ENCODE measurements at places on chromosomes 6 and 20.

DNA sequence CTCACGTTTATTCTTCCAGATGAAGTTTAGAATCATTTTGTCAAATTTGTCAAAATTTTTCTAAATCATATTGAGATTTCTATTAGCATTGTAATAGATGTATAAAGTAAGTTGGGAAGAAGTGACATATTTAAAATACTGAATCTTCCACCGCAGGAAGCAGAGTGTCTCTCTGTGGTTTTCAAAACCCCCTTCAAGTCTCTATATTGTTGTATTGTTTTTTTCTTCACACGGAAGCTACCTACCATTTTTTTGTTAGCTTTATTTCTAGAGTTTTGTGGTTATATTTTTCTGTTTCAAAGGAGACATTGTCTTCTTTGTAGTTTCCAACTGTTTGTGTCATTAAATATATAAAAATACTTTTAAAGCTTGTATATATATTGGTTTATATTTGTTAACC, 188.6 kb downstream of the ZDHHC14 start:
- peak; percentile 84 for DNase-seq

DNA sequence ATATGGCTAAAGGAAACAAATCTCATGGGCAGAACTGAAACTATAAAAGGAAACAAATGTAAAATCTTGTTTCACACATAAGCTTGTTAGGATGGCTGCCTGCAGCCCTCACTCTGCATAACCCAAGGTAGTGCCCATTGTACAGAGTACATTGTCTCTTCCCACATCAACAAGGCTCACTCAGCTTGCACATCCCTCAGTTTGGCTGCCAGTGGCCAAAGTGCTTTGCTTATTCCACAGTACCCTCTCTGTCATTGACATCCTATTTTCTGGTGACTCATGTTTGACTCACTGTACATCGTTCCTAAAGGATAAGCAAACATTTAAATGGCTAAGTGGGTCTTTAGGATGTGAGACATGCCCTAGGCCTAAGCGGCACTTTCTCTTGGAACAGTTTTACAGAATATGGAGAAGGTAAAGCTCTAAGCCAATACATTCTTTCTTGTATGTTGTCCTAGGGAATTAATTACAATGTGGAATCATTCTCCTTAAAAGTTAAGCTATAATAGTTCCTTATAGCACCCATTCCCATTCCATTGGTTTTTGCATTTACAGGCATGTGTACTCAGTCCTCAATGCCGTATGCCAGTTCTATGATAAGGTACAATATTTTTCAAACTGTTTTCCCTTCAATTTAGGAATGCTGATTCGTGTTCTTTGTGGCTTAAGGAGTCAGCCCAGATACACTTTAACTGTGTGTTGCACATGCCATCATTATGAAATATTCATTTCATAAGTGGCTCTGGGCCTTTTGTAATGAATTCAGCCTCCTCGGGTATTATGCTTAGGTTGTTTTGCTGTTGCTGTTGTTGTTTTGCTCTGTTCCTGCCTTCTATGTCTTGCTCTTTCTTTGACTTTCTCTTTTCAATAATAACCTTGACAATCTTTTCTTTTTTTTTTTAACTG, 5.5 kb downstream of the ANKEF1 start:
- DNase-seq: no peak

DNA sequence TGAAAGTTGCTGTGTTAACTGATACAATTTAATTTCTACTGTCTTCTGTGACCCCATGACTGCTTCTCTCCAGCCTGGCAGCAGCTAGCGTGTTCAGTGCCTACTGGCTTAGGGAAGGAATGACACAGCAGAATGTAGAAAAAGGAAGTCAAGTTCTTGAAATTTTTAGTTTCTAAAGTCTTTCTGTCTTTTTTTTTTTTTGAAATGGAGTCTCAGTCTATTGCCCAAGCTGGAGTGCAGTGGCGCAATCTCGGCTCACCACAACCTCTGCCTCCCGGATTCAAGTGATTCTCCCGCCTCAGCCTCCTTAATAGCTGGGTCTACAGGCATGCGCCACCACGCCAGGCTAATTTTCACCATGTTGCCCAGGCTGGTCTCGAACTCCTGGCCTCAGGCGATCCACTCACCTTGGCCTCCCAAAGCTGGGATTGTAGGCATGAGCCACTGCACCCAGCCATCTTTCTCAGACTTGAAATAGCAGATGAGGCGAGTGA, 39.3 kb downstream of the PCNA start:
- DNase-seq: no peak

DNA sequence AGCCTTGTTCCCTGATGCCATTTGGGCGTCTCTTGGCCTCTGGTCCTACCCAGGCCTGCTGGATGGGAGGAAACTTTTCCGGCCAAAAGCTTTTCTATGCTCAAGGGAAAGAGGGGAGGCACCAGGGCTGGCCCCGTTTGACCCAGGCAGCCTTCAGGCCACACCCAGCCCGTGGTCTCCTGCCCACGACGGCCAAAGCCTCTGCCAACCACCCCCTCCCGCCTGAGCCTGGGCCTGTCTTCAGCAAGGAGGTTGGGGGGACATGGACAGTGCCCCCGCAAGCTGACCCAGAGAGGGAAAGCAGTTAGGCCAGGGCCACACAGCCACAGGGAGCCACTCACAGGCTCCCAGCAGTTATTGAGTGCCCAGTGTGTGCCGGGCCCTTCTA, 49.5 kb downstream of the SRC start:
- no peak for DNase-seq

DNA sequence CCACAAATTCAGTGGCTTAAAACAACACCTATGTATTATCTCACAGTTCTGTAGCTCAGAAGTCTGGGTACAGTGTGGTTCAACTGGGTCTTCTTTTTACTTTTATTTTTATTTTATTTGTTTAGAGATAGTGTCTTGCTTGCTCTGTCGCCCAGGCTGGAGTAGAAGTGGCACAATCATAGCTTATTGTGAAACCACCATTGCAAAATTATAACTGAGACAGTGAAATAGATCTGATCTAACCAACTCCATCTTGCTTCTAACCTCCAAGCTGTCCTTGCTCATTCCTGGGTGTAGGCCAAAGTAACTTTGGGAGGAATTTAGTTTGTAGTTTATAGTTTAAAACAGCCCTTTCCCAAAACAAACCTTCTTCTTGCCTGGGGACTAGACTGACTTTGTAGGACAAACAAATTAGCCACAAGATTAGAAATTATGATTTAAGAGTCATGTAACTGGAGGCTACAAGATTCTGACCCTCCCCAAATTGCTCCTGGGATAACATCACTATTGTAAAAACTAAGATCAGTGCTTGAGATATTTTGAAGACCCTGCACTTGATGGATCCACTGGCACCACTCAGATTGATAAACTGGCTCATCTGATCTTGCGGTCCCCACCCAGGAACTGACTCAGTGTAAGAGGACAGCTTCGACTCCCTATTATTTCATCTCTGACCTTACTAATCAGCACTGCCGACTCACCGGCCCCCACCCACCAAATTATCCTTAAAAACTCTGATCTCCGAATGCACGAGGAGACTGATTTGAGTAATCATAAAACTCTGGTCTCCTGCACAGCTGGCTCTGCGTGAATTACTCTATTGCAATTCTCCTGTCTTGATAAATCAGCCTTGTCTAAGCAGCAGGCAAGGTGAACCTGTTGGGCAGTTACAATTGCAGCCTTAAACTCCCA, 193.4 kb upstream of the CDYL start:
- DNase-seq: no peak

DNA sequence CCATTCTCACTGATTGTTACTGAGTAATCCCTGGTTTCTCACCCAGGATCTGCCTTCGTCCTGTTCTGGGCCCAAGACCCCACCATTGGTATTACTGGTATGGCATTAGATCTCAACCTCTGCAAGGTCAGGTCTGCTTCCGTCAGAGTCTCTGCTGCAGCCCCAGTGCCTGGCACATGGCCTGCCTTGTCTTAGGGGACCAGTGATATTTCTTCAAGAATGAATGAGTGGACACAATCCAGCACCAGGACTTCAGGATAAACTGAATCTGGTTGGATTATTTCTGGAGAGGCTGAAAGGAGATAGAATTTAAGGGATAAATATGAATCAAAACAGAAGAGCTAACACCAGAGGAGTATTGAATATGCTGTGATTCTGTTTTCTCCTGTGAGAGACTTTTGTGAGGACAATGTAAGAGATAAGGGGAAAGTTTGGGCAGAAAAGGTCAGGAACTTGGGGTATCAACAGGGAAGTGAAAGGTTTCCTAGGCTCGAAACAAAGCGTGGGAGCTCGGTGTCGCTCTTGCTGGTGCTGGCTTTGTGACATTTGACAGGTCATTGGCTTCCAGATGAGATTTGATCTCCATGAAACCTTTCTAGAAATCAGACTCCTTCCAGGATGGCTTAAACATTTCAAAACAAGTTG, 53.9 kb downstream of the OSTM1 start:
- no peak for DNase-seq

DNA sequence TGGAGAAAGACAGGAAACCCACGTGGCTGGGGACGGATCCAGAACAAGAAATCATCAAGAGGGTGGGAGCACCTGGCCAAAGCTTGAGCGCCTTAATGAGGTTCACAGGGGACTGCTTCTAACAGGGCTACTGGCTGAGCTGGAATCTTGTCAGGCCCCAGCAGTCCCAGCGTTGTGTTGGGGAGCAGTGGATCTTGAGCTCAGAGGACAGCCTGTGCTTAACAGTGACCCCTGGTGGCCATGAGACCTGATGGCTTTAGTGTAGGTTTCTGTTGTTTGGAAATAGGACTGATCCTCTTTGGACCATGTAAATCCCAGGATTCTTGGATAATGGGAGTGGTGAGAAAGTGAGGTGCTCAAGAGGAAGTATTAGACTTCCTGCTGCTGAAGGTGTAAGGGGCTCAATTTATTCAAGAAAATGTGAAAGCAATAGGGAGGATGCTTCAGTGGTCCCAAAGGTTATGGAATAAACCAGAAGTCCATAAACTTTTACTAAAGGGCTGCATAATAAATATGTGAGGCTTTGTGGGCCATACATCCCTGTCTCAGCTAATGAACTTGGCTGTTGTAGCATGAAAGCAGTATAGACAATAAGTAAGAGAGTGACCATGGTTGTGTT, 216.2 kb downstream of the NFATC2 start:
- peak; percentile 22 for DNase-seq

GRCh38 chr6:161215193-161215592, 58.7 kb downstream of the AGPAT4 start:
- no peak for DNase-seq

GRCh38 chr6:30327232-30327746, 562 bp downstream of the TRIM39 start:
- no peak for DNase-seq

DNA sequence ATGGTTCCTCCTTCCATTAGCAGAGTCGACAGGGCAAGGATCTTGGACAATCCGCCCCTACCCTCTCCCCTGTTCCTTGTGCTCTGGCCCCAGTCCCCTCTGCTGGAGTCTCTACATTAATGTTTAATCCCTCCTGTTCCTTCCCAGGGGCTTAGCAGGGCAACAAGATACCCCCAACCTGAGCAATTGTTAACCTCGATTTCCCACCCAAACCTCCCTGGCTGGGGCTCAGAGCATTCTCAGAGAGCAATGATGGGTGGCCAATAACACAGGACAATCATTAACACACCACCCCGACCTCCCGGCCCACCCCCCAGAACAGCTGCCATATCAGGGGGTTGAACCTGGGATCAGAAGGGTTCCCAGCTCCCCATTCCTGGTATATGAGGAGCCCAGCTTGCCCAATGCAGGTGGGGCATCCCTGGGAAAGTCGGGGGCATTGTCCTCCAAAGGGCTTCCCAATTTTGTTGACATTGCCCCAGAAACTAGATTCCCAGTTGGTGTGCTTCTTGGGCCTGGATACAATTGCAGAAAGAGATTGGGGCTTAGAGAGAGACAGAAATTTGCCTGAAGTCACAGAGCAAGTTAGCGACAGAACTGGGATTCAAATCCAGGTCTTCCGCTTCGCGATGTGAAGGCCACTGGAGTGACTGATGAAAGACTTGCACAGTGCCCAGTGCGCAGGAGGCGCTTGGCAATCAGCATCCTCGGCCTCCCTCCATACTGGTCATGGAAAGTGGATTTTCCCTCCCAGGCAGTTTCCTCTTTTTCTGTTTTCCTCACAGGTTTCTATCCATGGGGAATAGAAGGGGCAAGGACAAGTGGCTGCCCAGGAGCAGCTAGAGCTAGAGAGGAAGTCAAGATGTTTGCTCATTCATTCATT, 59.6 kb upstream of the TTPAL start:
- DNase-seq: no peak

GRCh38 chr6:11366183-11366933, 133.9 kb upstream of the NEDD9 start:
- DNase-seq: no peak

- no peak for DNase-seq
Measured at GRCh38 chr20:1567392-1568162, 10.1 kb upstream of the SIRPD start.

- DNase-seq: no peak
Measured at GRCh38 chr20:12875510-12875909, 133.3 kb upstream of the SPTLC3 start.

DNA sequence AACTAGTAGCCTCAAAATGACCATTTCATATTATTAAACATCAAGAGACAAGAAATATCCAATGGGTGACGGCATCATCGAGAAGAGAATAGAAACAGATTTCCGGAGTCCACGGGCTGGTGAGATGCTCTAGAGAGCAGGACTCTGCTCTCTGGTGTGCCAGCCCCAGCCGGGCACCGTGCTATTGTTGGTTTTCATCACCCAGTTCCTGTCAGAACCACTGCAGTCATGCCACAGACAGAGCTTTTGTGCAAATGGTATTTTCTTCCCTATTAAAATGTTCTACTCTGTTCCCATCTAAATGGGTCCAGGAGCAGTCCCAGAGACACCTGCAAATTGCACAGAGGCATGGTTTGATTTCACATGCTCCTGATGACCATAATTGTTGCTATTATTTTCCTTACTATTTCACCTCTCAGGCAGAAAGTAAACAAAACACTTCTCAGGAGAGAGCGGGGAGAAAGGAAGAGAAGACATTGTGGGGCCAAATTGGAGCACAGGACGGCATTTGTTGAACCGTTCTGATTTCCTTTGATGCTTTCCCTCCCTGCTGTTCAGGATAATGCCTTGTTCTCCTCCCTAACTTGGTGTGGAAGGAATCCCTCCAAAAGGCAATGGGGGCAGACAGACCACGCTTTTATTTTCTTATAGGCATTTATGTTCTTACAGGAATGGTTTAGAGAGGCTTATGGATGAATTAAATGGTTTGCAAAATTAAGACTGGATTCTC, 11.4 kb upstream of the RAMACL start:
- no peak for DNase-seq

- no peak for DNase-seq
Measured at GRCh38 chr20:23278172-23278571, 72.4 kb upstream of the NXT1 start.

DNA sequence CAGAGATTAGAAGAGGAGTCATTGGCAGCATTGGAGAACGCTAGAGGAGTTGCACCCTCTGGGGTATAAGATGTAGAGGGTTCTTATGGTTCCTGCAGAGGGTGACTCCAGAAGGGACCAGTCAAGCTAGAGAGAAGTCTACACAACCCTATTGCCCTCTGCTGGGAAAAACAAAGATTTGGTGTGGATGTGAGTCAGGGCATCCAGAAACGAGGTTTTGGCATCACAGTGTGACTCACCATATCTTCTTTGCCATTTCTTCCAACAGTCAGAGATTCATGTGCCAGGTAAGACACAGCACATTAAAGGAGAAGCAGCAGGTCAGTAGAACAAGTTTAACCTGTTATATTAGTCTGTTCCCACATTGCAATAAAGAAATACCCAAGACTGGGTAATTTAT, 598.8 kb downstream of the MAFB start:
- DNase-seq: no peak
